ENCODE measurements at places on chromosomes 1 and 21.

DNA sequence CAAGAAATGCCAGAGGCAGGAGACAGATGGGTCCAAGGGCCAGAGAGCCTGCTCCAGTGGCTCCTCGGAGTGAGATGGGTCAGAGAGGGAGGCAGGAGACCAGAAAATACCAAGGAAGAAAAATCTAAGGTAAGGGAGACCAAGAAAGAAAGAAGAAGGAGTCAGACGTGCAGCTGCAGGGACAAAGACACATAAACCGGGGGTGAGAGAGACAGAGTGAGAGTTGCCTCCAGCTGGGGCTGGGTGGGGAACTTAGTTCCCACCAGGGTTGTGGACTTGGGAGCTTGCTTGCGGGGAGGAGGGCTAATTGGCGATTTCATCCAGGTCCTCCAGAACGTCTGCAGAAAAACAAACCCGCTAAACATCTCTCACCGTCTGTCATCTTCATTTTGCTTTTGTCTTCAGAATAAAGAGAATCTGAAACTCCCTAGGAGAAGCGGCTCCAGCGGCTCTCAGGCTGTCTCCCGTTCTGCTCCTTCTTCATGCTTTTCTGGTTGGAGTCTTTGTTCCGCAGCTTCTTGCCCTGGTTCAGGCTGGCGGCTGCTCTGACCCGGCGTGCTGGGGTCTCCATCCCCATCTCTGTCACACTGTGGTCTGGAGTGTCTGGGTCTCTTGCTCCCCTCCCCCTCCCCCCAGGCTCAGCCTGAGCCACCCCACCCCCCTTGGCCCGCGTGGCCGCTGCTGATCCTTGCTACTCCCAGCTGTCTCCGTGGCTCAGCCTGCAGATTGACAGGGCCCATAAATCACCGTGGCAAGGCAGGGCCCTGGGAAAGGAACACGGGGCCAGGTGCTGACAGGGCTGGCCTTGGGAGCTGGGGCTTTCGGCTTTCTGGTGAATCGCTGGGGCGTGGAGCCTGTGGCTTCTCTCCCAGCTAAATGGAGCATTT is 66.6 kb downstream of the UBIAD1 start:
- DNase-seq: peak; percentile 61

DNA sequence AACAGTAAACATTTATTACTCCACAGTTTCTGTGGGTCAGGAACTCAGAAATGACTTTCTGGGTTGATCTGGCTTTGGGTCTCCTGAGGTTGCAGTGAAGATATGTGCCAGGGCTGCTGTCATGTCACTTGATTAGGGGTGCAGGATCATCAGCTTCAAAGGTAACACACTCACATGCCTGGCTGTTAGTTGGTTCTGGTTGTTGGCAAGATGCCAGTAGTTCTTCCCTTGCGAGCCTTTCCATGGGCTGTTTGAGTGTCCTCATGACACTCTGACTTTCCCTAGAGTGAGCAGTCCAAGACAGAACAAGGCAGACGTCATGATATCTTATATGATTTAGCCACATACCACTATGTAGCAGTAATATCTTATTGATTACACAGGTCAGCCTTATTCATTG is 1.8 kb downstream of the SWT1 start:
- DNase-seq: no peak

DNA sequence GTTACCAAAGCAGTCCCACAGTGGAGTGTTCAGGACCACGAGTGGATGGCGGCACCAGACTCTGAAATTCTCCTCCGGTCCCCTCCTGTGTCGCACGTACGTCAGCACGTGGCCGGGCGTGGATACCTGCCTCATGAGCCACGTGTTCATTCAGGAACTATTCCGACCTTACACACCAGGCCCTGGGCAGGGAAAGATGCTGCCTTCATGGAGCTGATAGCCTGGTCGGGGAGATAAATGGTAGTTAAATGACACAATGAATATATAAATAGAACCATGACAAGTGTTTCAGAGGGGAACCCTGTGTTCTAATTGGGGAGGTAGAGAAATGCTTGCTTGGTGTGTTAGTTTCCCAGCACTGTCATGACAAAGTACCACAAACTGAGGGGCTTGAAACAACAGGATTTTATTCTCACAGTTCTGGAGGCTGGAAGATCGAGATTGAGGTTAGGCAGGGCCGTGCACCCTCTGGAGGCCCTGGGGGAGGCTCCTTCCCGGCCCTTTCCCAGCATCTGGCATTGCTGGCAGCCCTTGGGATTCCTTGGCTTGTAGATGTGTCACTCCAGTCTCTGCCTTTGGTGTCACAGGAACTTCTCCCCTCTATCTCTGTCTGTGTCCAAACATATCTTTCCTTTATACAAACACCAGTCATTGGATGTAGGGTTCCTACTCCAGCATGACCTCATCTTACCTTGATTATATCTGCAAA is 28.9 kb upstream of the GPR137B start:
- DNase-seq: no peak

- no peak for DNase-seq
Observed at GRCh38 chr1:8641377-8641997, 176.0 kb downstream of the RERE start.

- no peak for DNase-seq
Observed at GRCh38 chr1:56995414-56996100, 29.7 kb upstream of the C8B start.

- no peak for DNase-seq
Observed at GRCh38 chr1:116537040-116537831, 33.6 kb downstream of the CD58 start.

GRCh38 chr1:154352581-154353459 is 27.5 kb downstream of the ATP8B2 start:
- DNase-seq: peak; percentile 79

- no peak for DNase-seq
Observed at GRCh38 chr1:234881893-234882771, 246.5 kb downstream of the TOMM20 start.

DNA sequence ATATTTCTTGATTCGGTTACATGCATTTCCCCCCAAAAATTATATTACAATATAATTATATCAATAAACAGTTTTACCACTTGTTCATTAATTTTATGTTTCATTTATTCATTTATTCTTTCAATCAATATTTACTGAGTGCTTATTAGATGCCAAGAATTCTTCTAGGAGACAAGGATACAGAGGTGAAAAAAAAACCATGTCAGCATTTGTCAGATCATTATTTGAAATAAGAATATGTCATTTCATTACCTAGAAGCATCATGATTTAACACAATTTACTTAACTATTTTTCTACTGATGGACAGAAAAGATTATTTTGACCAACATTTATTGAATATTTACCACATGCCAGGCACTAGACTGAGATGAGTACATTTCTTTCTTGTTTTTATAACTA is 512.7 kb downstream of the LMO4 start:
- DNase-seq: no peak

DNA sequence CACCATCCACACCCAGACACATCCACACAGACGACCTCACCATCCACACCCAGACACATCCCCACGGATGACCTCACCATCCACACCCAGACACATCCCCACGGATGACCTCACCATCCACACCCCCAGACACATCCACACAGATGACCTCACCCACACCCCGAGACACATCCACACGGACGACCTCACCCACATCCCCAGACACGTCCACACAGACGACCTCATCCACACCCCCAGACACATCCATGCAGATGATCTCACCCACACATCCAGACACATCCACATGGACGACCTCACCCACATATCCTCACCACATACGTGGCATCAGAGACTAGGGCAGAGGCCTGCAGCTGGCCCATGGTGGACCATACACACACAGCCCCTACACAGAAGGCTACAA is 14.7 kb upstream of the FABP3 start:
- DNase-seq: no peak

- DNase-seq: no peak
Observed at GRCh38 chr1:104132382-104132973, 382.8 kb downstream of the AMY1C start.

DNA sequence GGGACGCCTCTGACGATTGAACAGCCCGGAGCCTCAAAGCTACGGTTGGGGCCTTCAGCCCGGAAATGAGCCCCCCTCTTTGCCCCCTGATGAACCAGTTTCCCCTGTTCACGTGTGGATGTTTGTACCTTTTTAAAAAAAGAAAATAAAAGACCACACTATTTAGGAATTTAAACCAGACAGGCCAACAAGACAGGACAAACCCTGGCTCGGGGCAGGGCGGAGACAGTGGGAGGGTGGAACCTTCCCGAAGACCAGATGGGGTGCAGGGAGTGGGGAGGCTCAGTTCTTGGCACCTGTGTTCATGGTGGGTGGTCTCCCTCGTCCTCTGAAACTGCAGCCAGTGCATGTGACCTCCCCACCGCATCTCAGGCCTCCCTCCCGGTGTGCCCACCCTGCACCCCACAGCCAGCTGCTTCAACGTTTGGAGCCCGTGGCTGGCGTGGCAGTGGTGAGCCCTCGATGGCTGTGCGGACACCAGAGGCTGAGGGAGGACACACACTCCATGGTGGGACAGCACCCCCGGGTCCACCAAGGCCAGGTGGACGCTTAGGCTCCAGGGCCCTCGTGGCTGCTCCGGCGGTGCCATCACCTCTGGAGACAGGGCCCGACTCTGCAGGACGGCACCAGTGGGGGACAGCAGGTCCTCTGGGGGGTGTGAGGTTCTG is 45.6 kb downstream of the COL18A1 start:
- no peak for DNase-seq

DNA sequence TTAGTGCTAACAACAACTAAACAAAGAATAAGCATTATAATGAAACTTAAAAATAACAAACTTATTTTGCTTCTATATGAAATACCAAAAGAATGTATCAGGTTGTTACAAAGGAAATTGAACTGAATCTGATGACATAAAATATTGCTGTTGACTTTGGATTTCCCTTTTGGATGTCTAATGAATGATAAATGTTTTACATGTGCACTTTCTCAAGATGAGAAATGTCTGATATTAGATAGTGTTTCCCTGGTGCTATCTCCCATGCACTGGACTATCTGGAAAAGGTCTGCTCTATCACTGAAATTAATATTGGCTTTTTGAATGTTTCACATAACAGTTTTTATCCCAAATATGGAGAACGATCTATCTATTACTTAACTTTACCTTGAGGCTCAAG is 179.9 kb downstream of the HMCN1 start:
- no peak for DNase-seq

- no peak for DNase-seq
Observed at GRCh38 chr1:112887599-112888283, 68.3 kb downstream of the SLC16A1 start.

DNA sequence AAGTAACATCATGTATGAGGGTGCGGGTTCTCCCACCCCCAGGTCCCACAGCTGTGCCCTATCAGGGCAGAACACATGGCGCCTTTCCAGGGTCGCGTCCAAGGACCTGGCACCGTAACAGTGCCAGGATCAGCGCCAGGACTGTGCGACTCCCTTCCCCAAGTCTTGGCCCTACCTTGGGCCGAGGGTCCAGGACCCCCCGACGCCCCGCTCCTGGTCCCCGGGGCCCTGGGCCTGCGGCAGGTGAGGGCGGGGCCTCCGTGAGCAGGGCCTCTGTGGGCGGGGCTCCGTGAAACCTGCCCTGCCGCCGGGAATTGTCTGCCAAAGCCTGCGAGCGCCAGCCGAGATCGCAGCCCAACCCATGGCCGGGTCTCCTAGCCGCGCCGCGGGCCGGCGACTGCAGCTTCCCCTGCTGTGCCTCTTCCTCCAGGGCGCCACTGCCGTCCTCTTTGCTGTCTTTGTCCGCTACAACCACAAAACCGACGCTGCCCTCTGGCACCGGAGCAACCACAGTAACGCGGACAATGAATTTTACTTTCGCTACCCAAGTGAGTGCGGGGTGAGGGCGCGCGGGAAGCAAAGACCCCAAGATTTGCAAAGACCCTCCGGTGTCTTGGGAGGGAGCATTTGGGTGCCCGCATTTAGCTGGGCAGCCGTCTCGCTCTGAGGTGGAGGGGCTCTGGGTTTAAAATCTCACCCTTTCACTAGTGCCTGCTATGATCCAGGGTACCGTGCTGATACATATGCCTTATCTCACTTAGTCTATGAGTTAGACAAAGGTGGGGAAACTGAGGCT is at the start of gene RHBG:
TSS of gene RHBG (plus strand) at position 323 of the 796 bp plus-strand sequence. CDS start at position 362, 39 bp downstream.
- DNase-seq: peak; percentile 84

DNA sequence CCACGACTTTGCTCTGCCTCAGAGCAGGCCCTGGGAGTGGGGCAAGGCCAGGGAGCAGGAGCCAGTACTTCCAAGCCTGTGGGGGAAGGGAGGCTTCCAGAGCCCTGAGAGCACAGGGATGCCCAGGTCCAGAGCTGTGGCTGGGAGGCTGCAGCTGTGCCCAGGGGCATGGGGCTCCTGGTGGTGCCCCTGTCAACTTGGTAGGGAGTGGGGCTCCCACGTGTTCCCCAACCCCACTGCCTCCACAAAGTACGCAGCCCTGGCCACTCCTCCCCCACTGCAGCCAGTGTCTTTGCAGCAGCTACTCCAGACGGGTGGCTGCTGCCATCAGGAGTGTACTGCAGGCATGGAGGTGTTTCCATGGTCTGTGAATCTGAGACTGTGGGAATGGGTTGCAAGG is 294.1 kb upstream of the SNX7 start:
- no peak for DNase-seq

DNA sequence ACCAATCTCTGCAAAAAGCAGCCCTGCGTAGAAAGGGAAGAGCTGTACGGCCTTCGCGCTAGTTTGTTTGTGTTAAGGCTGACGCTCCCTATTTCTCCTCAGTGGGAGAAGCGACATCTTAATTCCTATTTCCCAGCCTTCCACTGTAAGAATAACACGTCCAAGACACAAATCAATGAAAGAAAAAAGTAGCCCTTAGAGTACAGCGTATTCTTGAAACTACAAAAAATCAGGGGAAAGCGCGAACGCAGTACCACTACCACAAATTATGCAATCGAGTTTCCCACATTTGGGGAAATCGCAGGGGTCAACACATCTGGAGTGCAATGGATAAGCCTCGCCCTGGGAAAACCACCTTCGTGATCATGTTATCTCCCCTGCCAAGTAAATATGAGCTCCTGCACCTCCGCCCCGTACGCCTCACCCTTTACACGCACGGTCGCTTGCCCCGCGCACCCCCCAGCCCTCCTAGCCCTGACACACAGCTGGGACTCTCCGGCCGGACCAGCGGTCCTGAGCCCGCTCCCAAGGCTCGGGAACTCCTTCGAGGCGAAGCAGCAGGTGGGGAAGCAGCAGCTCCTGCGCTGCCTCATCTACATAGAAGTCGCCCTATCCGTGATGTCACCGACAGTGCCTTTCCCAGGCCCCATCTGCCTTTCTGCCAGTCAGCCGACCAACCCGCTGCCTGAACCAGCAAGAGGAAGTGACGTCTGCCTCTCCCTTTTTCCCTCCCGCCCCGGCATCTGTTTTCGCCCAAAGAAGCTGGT is 94.7 kb downstream of the PPIAL4G start:
- DNase-seq: peak; percentile 82

GRCh38 chr1:79663916-79664315 is 657.4 kb upstream of the ADGRL4 start:
- DNase-seq: no peak

Measured in stomach (tissue), 19 donors.